Stimulated activated CD8-positive, alpha-beta memory T cell treated with anti-CD3 and anti-CD28 coated beads, Interleukin-7, amount 100 ng/mL, for 4 hours (primary cell): ENCODE measurements at places on chromosomes 7 and 10.

DNA sequence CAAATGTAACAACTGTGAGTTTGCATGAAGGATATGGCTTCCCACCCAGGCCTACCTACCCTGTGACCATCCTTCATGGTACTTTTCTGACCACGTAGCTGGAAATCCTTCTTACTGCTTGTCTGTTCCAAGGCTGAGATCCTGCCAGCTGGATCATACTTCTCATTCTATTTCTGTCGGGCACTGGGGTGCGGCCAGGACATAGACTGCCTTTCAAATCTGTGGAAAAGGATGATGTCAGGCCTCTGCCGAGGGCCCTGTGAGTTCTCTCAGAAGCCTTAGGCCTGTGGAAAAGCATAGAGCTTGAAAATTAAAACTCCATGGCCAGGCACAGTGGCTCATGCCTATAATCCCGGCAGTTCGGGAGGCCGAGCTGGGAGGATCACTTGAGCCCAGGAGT, 10.0 kb downstream of the VWC2 start:
- no peak for DNase-seq

- no peak for DNase-seq
Observed at GRCh38 chr7:50663396-50664102, 98.3 kb upstream of the DDC start.

DNA sequence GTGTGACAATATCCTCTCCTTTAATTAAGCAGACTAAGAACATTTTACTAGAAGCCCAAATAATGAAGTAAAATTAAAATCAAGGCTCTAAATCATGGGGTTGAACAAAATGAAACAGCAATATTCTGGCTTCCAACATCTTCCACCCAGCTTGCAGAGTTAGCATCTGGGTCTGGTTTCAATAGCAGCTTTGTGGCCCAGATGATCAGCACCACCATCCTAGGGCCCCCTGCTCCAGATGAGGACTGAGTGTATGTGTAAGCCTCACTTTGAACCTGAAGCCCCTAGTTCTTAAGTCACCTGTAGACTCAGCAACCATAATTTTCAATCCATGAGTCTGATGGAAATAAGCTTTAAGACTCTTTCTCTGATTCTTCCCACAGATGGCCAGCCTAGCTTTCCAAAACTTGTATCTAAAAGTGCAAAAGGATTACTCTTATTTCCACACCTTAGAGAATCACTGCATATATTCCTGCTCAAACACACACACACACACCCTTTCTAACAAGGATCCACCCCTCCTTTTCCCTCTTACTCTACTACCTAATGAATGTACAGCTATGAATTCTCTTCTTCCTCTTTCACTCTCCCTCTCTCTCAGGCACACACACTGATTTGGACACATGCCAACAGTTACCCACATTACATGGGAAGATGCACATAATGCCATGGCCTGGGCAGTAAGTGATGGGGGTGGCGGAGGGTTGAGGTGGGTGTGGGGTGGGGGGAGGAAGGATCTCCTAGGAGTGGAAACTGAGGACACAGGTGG, 3.5 kb downstream of the DENND11 start:
- no peak for DNase-seq

DNA sequence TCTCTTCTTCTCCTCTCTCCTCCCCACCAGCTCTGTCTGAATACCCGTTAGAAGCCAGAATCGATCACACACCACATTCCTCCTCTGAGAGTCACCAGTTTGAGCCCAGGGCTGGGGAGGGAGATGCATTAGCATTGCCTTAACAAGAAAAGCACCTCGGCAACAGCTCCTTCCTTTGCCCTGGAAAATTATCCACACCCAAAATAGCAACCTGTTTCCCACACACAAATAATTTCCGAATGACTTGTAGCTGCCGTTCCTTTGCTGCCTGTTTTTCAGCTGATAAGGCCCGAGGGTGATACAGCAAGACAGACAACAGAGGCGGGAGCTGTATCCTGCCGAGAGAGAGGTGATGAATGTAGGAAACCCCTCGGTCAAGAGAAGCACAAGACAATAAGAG, 91.3 kb downstream of the CPXM2 start:
- no peak for DNase-seq

GRCh38 chr10:113709221-113709838, 29.6 kb downstream of the CASP7 start:
- DNase-seq, result no peak

DNA sequence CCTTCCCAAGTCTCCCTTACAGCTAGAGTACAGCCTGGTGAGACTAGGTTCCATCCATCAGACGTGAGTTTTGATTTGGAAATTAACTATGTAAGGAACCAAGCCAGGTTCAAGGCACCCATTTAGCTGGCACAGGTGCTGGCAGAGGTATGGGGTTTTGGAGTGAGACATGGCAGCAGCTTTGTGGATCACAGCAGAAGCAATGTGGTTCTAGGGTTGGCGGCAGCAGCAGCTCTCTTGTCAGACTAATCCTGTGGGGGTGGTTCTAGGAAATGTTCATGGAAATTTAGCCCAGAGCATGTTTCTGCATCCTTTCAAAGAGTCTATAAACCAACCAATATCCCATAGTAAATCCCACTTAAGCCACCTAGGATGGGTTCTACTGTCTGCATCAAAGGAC, 142.2 kb downstream of the DOCK4 start:
- DNase-seq, result no peak

- DNase-seq, result no peak
Observed at GRCh38 chr10:3631291-3631690, 153.7 kb downstream of the KLF6 start.

DNA sequence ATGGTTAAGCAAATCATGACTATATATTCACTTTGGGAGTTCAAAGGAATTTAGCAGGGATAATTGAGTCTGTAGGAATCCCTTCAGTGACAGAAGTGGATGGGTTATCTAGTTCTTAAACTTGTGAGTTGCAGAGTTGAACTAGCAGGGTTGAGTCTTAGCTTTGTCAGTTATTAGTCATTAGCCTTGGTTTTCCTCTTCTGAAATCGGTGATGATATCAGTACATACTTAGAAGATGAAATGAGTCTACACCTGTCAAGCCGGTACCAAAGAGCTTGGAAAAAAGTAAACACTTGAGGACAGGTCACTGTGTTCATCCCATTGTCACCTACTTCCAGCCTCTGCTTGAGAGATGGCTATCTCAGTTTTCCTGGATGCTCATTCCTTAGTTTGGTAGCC, 73.5 kb downstream of the BUB3 start:
- no peak for DNase-seq

GRCh38 chr10:84195044-84195830, 900 bp downstream of the CDHR1 start:
- no peak for DNase-seq

DNA sequence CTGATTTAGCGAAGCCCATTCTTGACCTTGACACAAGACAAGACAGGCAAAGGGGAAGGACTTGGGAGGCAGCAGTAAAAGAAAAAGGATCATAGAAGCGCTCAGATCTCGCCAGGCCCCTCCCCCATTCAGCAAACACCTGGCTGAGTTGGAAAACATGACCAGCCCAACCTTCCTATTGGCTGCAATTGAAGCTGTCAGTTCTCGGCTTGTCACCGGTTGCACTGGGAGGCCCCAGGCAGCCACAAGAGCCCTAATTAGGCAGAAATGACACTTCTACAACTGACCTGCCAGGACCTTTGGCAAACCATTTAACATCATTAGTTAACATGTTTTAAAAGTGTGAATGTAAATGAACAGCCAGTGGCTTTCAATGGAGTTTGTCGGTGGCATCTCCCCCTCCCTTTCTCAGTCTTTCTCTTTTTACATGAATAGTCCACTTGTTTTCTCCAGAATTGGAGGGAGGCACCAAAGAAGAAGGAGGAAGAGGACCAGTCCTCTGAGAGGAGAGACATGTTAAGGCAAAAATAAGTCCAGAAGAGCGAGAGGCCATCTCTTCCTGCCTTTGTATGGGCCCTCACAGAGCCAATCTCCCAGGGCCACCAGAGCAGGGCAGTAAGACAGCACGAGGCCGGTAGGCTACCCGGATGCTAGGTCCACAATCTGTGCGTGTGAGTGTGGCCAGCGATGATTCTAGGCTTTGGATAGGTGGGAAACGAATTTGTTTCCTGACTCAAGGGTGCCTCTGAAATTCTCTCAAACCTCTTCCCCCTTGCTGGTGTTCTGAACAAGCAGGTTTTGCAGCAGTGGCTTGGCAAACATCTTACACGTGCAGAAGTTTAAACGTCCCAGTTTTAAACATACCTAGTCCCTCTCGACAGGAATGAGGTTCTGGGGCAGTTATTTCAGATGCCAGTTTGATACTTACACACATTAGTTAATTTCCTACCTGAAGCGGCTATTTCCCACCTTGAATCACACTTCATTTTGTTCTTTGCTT, 15.0 kb upstream of the ENO4 start:
- no peak for DNase-seq

GRCh38 chr10:6014241-6014761, 37.0 kb upstream of the IL15RA start:
- peak; percentile 31 for DNase-seq

DNA sequence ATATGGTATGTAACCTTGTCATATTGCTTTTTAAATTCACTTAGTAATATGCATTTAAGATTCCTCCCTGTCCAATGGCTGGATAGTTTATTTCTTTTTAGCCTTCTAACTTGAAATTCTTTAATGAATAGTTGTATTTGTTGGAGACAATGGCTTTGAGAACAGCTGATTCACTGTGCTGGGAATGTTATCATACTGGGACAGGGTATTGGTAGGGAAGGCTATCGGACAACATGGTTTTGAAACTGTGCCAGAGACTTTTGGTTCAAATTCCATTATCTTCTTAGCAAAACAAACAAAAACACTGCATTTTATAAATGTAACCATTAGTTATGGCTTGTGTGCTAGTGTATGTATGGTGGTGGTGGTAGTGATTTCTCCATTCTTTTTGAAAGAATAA, 517.1 kb upstream of the ANKRD30A start:
- no peak for DNase-seq

DNA sequence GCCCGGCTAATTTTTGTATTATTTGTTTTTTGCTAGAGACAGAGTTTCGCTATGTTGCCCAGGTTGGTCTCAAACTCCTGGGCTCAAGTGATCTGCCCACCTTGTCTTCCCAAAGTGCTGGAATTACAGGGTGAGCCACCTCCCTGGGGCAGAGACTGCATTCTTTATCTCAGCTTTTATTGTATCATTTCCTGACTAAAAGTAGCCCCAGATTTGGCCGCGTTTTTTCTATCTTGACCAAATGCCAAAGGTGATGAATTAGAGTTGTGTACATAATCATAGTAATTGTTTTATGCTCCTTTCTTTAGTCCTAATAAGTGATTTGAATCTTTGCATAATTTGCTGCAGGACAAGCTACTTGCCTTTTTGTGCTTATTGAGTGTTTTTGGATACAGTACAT, 3.1 kb upstream of the SMNDC1 start:
- DNase-seq, result no peak

DNA sequence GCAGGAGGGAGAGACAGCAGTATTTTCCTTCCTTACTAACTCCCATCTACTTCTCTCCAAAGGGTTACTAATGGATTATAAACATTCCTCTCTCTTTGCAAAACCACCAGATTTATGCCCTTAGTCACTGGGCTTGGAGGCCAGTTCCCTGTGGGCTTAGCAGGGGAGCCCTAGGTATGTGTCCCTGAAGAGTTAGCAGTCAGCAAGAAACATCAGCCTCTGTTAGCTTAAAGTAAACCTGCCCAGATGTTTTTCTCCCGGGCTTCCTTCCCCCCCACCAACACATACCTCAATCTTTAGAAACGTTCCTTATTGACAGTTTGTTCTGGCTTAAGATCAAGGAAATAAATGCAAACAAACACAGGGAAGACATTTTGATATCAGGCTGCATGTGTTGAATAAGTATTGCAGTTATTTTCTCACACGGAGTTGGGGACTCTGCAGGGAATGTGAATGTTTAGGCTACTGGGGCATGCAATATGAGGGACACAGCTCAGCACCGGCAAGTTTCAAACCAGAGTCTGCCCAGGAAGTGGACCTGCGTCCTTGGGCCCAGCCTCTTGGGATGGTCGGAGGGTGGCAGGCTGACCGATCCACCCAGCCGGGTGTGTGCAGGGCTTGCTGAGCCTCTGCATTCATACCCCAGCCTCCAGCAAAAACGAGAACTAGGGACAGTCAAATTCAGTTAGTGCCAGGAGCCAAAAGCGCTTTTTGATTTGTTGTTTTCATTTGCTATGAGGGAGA, 252.0 kb upstream of the GRB10 start:
- DNase-seq, result no peak

GRCh38 chr10:124091646-124092249, 1.6 kb downstream of the CHST15 start:
- DNase-seq, result no peak

DNA sequence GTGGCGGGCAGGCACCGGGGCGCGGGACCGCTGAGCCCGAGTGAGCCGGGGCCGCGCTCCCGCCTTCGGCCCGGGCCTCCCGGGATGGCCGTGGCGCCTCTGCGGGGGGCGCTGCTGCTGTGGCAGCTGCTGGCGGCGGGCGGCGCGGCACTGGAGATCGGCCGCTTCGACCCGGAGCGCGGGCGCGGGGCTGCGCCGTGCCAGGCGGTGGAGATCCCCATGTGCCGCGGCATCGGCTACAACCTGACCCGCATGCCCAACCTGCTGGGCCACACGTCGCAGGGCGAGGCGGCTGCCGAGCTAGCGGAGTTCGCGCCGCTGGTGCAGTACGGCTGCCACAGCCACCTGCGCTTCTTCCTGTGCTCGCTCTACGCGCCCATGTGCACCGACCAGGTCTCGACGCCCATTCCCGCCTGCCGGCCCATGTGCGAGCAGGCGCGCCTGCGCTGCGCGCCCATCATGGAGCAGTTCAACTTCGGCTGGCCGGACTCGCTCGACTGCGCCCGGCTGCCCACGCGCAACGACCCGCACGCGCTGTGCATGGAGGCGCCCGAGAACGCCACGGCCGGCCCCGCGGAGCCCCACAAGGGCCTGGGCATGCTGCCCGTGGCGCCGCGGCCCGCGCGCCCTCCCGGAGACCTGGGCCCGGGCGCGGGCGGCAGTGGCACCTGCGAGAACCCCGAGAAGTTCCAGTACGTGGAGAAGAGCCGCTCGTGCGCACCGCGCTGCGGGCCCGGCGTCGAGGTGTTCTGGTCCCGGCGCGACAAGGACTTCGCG, 534 bp downstream of the FZD9 start:
- DNase-seq, result no peak

GRCh38 chr10:20128811-20129210, 312.6 kb downstream of the PLXDC2 start:
- DNase-seq, result no peak

GRCh38 chr7:121519548-121520521, 123.7 kb upstream of the FAM3C start:
- no peak for DNase-seq
